ENCODE measurements at places on chromosomes 5 and 9. TPM values are rescaled to one million over a fixed set of nuclear protein-coding genes. Genes with fewer than 3 reads are reported as not detected.

The PGM5 gene
- 1.1 TPM for total RNA-seq

The SUB1 gene
- 120 TPM for total RNA-seq

The MRPS27 gene
- total RNA-seq = 64.2 TPM

The CARD9 gene
- total RNA-seq = 0.27 TPM

The SOHLH1 gene
- total RNA-seq = not detected

The TLN1 gene
- 441 TPM for total RNA-seq

The ADAMTS12 gene
- total RNA-seq = 16.9 TPM

The OR13C8 gene
- total RNA-seq = not detected

The SOX30 gene
- not detected for total RNA-seq

The CDX1 gene
- not detected for total RNA-seq

The GGTA1 gene
- 0.18 TPM for total RNA-seq

The MARVELD2 gene
- 1.7 TPM for total RNA-seq

The TMEM171 gene
- total RNA-seq = 7.0 TPM

The MSX2 gene
- total RNA-seq = 0.09 TPM

The IL4 gene
- total RNA-seq = not detected

The FOXD1 gene
- total RNA-seq = 0.09 TPM

The TMEM174 gene
- not detected for total RNA-seq

The SYK gene
- total RNA-seq = not detected

The ROPN1L gene
- total RNA-seq = 0.45 TPM

The GCNT4 gene
- total RNA-seq = 0.56 TPM

The SPINK6 gene
- total RNA-seq = not detected

The WNT8A gene
- total RNA-seq = not detected

The GPR21 gene
- 0.90 TPM for total RNA-seq

The FSTL4 gene
- not detected for total RNA-seq

The TIMD4 gene
- total RNA-seq = not detected

The HTR1A gene
- not detected for total RNA-seq

The TEK gene
- total RNA-seq = 91.3 TPM

The TNFSF15 gene
- total RNA-seq = 0.27 TPM

The FOXD4L4 gene
- 0.09 TPM for total RNA-seq

The GPX3 gene
- total RNA-seq = 3.8 TPM

The ANXA2R gene
- 3.1 TPM for total RNA-seq

The HAND1 gene
- not detected for total RNA-seq

The GMCL2 gene
- not detected for total RNA-seq

The TMC1 gene
- 2.1 TPM for total RNA-seq

The HTR4 gene
- not detected for total RNA-seq

The CTXN3 gene
- not detected for total RNA-seq

The KCTD16 gene
- total RNA-seq = 0.27 TPM

The AJM1 gene
- 0.45 TPM for total RNA-seq

The CDH10 gene
- 0.19 TPM for total RNA-seq

The C5orf58 gene
- total RNA-seq = not detected

The RANBP3L gene
- total RNA-seq = not detected

The KCNT1 gene
- 0.09 TPM for total RNA-seq

The SLC6A7 gene
- not detected for total RNA-seq

The MEIKIN gene
- total RNA-seq = not detected

The NOP16 gene
- total RNA-seq = 27.9 TPM

The PHYHD1 gene
- total RNA-seq = 0.27 TPM

The RIC1 gene
- total RNA-seq = 47.8 TPM

The SLC28A3 gene
- 1.2 TPM for total RNA-seq

The EGR1 gene
- total RNA-seq = 1.5 TPM

The DIRAS2 gene
- total RNA-seq = not detected

The FAM219A gene
- 16.9 TPM for total RNA-seq

The SLIT3 gene
- 0.36 TPM for total RNA-seq

The PLPP1 gene
- total RNA-seq = 69.7 TPM

The CACFD1 gene
- total RNA-seq = 7.7 TPM

The ISL1 gene
- total RNA-seq = not detected

The NR2F1-AS1 gene
- 17.5 TPM for total RNA-seq

The NEUROG1 gene
- not detected for total RNA-seq

All from endothelial cell of coronary artery (primary cell).